CD8-positive, alpha-beta memory T cell (primary cell): ENCODE measurements at places on chromosomes 5 and 9. TPM values are rescaled to one million over a fixed set of nuclear protein-coding genes. Genes with fewer than 3 reads are reported as not detected.

GRCh38 chr9:101126556-101126955, 98.0 kb downstream of the PLPPR1 start:
- DNase-seq: no peak
- H3K27me3 ChIP-seq: no peaks in the 10 kb centered on the region
- H3K27ac ChIP-seq: no peak overlapping the region
- H3K36me3 ChIP-seq: no peaks in the 10 kb centered on the region
- H3K4me3 ChIP-seq: no peak overlapping the region

DNA sequence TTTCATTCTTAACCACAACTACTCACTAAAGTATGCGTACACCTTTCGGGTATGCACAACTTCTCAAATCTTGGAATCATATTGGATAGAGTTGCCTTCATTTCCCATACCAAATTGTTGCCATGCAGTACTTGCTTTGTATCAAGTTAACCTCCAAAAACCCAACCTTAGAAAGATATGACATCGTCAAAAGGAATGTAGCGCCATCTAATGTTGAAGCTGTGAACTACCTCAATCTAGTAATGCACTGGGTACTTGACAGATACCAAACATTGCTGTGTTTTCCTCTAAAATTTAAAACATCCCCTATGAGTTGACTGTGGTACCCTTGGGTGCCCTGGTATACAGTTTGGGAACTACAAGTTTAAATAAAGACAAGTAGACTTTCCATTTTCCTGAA, 318.4 kb downstream of the ARL15 start:
- no peaks in the 10 kb centered on the region for H3K4me1 ChIP-seq
- H3K27me3 ChIP-seq: no peaks in the 10 kb centered on the region
- H3K27ac ChIP-seq: no peak overlapping the region
- DNase-seq: no peak

GRCh38 chr5:131321066-131321465, 57.2 kb downstream of the CDC42SE2 start:
- H3K4me3 ChIP-seq: no peak overlapping the region
- no peak overlapping the region for H3K27ac ChIP-seq
- peaks cover 23% of the 10 kb centered on the region for H3K36me3 ChIP-seq
- no peaks in the 10 kb centered on the region for H3K27me3 ChIP-seq

GRCh38 chr9:6467006-6467625, 54.1 kb downstream of the UHRF2 start:
- H3K27ac ChIP-seq: no peak overlapping the region
- no peaks in the 10 kb centered on the region for H3K36me3 ChIP-seq
- no peak for DNase-seq

DNA sequence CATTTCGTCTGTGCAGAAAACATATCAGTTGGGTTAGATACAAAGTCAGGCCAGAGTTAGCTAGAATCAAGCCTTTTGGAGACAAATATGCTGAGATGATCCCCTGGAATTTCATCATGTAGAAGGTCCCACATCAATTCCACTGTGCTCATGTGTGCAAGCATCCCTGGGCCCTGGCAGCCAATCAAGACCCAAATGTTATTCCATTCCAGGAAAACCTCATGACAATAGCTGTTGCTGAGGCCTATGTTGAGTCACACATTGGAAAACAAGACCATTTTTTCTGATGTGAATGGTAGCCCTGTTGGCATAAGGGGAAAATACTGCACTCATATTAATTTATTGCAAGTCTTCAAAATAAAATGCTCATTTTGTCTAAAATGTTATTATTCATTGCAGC, 11.5 kb downstream of the SPOCK1 start:
- H3K36me3 ChIP-seq: no peaks in the 10 kb centered on the region
- no peaks in the 10 kb centered on the region for H3K4me1 ChIP-seq
- H3K27me3 ChIP-seq: no peaks in the 10 kb centered on the region

- no peaks in the 10 kb centered on the region for H3K4me1 ChIP-seq
- no peak overlapping the region for H3K4me3 ChIP-seq
- no peaks in the 10 kb centered on the region for H3K27me3 ChIP-seq
- no peak for DNase-seq
- H3K36me3 ChIP-seq: no peaks in the 10 kb centered on the region
These were observed 2.9 kb upstream of the LURAP1L start for GRCh38 chr9:12771891-12772290.

DNA sequence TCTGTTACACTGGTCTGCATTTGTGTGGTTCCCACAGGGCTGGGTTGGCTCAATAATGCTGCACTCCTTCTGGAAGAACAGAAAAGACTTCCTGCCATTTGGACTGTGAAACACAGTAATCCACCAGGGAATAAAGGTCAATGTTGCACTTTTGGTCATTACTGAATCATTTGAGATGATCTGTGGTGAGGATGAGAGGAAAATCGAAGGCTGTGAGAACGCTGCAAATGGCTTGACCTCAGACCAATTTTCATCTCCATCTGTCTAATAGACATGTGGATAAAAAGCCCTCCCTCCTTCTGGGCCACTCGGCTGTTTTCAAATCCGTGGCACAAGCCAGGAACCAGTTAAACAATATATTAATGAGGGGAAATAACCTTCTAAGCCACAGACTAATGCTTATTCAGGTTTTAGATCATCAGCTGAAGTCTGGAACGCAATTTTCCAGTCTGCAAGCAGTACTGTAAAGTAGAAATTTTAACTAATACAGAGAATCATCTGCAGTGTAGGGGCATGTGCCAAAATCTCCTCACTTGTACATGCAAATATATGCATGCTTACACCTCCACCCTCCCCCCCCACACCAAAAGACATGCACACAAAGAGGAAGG, 20.2 kb downstream of the TLE1 start:
- H3K27ac ChIP-seq: no peak overlapping the region
- no peak overlapping the region for H3K4me3 ChIP-seq
- no peak for DNase-seq

DNA sequence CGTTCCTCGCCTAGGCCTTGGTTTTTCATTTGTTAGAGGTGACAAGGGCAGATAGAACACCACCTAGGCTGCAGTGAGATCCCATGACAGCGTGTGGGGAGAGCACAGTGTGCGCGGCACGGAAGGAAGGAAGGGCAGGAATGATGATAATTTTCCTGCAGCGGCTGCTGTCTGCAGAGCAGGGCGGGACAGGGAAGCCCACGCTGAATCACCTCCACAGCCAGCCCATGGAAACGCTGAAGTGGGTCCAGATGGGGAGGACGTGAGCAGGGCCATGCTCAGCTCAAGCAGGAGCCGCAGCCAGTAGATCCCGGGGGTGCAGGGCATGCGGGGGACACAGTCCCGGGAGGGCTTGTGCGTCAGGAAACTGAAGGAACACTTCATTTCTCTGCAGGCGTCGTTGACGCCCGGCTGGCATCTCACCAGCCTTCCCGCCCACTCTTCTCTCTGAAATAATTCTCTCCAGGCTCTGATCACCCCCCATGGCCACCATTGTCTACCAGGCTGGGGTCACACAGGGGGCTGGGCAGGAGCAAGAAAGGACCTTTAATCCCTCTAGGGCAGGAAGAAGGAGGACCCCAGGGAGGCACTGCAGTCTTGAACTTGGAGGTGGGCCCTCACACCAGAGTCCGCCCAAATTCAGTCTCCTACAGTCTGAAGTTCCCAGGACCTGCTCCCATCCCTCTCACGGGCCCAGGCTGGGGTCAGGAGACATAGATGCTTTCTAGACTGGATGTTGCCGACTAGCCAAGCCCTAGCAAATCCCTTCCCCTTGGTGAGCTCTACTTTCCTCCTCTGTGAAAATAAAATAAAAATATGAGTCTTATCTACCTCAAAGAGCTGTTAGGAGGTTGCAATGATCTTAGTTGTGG, 20.9 kb upstream of the SYNPO start:
- DNase-seq: no peak
- H3K4me1 ChIP-seq: peaks cover 3% of the 10 kb centered on the region
- no peaks in the 10 kb centered on the region for H3K27me3 ChIP-seq
- no peak overlapping the region for H3K27ac ChIP-seq
- H3K4me3 ChIP-seq: no peak overlapping the region
- no peaks in the 10 kb centered on the region for H3K36me3 ChIP-seq

GRCh38 chr5:34656700-34657273, 659 bp downstream of the RAI14 start:
- peak overlapping the region; percentile 26 for H3K4me3 ChIP-seq
- H3K36me3 ChIP-seq: no peaks in the 10 kb centered on the region
- no peak for DNase-seq
- H3K4me1 ChIP-seq: peaks cover 7% of the 10 kb centered on the region
- H3K27ac ChIP-seq: peak overlapping the region; percentile 31

DNA sequence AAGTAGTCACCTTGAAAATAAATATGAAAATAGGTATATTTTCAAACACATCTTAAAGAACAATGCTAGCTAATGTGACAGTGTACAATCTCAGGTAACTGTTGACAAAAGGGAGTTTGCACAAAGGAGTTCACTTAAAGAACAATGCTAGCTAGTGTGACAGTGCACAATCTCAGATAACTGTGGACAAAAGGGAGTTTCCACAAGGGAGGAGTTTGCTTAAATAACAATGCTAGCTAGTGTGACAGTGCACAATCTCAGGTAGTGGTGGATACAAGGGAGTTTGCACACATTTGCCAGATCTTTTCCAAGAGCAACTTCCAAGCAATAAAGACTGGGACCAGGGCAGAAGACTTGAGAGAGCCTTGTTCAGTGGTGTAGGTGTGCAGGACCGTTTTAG, 442.9 kb upstream of the FTMT start:
- no peak overlapping the region for H3K4me3 ChIP-seq
- no peaks in the 10 kb centered on the region for H3K27me3 ChIP-seq
- no peaks in the 10 kb centered on the region for H3K36me3 ChIP-seq
- H3K4me1 ChIP-seq: no peaks in the 10 kb centered on the region

- DNase-seq: no peak
- H3K4me1 ChIP-seq: peaks cover 99% of the 10 kb centered on the region
- H3K27me3 ChIP-seq: no peaks in the 10 kb centered on the region
- H3K36me3 ChIP-seq: no peaks in the 10 kb centered on the region
These were observed 30.2 kb upstream of the SEMA4D start for GRCh38 chr9:89528131-89528530.

GRCh38 chr9:108924466-108924865, 9.5 kb downstream of the ELP1 start:
- H3K27me3 ChIP-seq: no peaks in the 10 kb centered on the region
- H3K4me1 ChIP-seq: no peaks in the 10 kb centered on the region
- H3K27ac ChIP-seq: no peak overlapping the region
- H3K4me3 ChIP-seq: no peak overlapping the region
- no peak for DNase-seq
- H3K36me3 ChIP-seq: peaks cover 63% of the 10 kb centered on the region

DNA sequence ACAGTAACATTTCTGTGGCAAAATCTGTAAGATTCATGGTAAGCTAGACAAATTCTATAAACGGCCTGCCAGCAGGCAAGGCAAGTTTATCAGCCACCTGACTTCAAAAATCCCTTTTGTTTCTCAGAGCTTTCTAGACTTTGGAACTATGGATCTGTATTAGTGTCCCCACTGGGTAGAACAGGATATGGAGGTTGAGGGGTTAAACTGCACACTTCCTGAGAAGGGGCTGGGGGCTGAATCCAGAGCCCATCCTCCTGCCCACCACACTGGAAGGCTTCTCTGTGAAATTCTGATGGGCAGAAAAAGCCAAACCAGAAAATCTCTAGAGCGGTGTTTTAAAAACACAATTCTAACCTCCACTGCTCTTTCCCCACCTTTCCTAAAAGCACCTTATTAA, 128.7 kb downstream of the ENTREP1 start:
- H3K4me1 ChIP-seq: no peaks in the 10 kb centered on the region
- no peaks in the 10 kb centered on the region for H3K27me3 ChIP-seq
- H3K36me3 ChIP-seq: no peaks in the 10 kb centered on the region

- no peaks in the 10 kb centered on the region for H3K27me3 ChIP-seq
- no peaks in the 10 kb centered on the region for H3K4me1 ChIP-seq
- no peaks in the 10 kb centered on the region for H3K36me3 ChIP-seq
- no peak overlapping the region for H3K4me3 ChIP-seq
- no peak for DNase-seq
These were observed 193.4 kb upstream of the NUDT12 start for GRCh38 chr5:103755974-103756373.

DNA sequence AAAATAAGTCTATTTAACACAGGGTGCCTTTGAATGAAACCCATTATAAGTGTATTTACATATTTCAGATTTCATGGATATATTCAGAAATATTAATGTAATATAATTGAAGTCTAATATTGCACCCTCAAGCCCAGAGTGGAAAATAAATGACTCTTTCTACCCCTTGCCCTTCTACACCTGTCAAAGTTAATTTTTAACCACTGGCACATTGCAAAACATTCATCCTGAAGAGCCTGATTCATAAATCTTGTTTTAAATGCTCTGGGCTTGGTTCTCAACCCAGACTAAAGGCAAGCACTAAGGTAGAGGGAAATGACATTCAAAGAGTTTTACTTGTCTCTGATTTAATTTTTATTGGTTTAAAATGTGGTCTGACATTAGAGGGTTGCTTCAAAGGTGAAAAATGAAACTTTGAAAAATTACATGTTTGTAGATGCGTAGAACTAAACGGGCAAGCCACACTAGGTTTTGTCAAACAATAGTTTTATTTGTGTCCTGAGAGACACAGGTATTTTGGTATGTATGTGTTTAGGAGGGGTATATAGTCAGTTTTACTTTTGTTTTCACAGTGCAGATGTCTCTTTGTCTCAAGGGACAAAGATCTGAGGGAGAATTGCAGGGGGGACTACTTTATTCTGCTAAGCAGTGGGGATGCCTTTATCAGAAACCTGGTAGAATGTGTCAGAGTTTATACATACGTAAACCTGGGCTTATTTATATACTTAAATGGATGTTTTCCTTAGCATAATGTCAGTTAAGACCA, 69.7 kb downstream of the PIK3R1 start:
- no peak overlapping the region for H3K27ac ChIP-seq
- H3K4me3 ChIP-seq: peak overlapping the region; percentile 47
- no peak for DNase-seq
- H3K4me1 ChIP-seq: peaks cover 84% of the 10 kb centered on the region

GRCh38 chr9:99635032-99635431, 186.7 kb upstream of the NR4A3 start:
- H3K4me3 ChIP-seq: no peak overlapping the region
- DNase-seq: no peak
- H3K27ac ChIP-seq: no peak overlapping the region
- H3K4me1 ChIP-seq: no peaks in the 10 kb centered on the region
- H3K36me3 ChIP-seq: no peaks in the 10 kb centered on the region

- no peaks in the 10 kb centered on the region for H3K27me3 ChIP-seq
- no peak for DNase-seq
- H3K36me3 ChIP-seq: no peaks in the 10 kb centered on the region
- H3K4me3 ChIP-seq: no peak overlapping the region
These were observed 20.8 kb downstream of the MFAP3 start for GRCh38 chr5:154059583-154059982.

- DNase-seq: no peak
- H3K36me3 ChIP-seq: peaks cover 5% of the 10 kb centered on the region
- no peak overlapping the region for H3K27ac ChIP-seq
- no peaks in the 10 kb centered on the region for H3K4me1 ChIP-seq
- H3K27me3 ChIP-seq: no peaks in the 10 kb centered on the region
These were observed 158.3 kb downstream of the DOCK2 start for GRCh38 chr5:169795338-169795737.

GRCh38 chr9:5721279-5722087, 92.6 kb downstream of the RIC1 start:
- H3K36me3 ChIP-seq: peaks cover 3% of the 10 kb centered on the region
- H3K27ac ChIP-seq: no peak overlapping the region
- no peaks in the 10 kb centered on the region for H3K4me1 ChIP-seq
- H3K27me3 ChIP-seq: no peaks in the 10 kb centered on the region
- H3K4me3 ChIP-seq: no peak overlapping the region

The GFI1B gene
- not detected for polyA plus RNA-seq

The PCDHB2 gene
- not detected for polyA plus RNA-seq

The EPB41L4A gene
- 0.45 TPM for polyA plus RNA-seq

The ZNF366 gene
- not detected for polyA plus RNA-seq

The TMEM250 gene
- polyA plus RNA-seq: 74.9 TPM

The ANKRD31 gene
- 0.33 TPM for polyA plus RNA-seq

The PCDHGA6 gene
- polyA plus RNA-seq: 0.06 TPM

The NXNL2 gene
- polyA plus RNA-seq: not detected

The TOR4A gene
- 1.8 TPM for polyA plus RNA-seq

The FGF18 gene
- polyA plus RNA-seq: not detected

The CSF1R gene
- 0.59 TPM for polyA plus RNA-seq
